NCI-H345 (cell line): ENCODE measurements at places on chromosomes 3 and 15.

GRCh38 chr3:107818025-107818424 is 272.8 kb downstream of the CD47 start:
- no peak for DNase-seq

DNA sequence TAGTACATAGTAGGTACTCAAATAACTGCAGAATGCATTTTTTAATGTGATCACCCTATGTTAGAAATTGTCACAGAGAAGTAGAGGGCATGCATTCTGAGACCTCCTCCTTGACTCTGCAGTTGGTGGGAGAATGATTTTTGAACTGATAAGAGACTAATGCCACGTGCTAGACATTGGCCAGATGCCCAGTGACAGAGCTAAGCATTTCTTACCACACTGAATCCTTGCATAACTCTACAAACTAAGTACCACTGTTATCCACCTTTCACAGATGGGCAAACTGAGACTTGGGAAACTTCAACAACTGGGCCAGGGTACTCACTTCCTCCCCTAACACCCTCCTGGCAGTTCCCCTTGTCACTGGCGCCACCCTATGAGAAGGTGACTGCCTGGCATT is 33.5 kb upstream of the SPATA12 start:
- DNase-seq = no peak

DNA sequence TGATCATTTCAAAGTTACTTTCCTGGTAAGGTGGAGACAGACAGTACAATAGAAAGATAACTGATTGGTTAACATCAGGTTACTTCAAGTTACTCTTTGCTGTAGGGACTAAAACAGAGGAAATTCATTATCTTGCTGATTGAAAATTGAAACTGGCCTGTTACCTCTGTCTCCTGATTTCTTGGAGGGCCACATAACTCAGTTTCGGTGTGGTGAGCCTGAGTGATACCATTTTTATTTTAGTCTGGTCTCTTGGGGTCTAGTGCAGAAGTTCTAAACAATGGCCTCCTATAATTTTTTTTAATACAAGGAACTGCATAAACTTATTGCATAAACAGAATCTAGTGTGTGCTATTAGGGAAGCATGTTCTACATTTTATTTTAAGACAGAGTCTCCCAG is 1.2 kb upstream of the ICE2 start:
- no peak for DNase-seq

GRCh38 chr3:16343101-16343500 is 78.1 kb downstream of the OXNAD1 start:
- no peak for DNase-seq

GRCh38 chr3:185056908-185057307 is 96.0 kb downstream of the C3orf70 start:
- DNase-seq = no peak

DNA sequence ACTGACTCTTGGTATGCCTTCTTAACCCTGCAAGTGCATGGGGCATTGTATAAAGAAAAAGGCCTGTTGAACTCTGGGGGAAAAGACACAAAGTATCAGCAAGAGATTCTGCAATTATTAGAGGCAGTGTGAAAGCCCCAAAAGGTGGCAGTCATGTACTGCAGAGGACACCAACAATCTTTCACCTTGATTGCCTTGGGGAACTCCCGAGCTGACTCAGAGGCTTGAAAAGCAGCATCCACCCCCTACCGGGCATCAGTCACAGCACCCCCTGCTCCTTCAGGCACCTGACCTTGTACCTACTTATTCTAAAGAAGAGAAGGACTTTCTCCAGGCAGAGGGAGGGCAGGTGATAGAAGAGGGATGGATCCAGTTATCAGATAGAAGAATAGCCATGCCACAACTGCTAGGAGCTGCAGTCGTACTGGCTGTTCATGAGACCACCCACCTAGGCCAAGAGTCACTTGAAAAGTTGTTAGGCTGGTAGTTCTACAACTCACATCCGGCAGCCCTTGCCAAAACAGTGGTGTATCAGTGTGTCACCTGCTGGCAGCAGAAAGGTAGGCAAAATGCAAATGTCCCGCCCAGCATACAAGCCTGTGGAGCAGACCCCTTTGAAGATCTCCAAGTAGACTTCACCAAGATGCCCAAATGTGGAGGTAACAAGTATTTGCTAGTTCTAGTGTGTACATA is 241.6 kb upstream of the CNTN6 start:
- no peak for DNase-seq

DNA sequence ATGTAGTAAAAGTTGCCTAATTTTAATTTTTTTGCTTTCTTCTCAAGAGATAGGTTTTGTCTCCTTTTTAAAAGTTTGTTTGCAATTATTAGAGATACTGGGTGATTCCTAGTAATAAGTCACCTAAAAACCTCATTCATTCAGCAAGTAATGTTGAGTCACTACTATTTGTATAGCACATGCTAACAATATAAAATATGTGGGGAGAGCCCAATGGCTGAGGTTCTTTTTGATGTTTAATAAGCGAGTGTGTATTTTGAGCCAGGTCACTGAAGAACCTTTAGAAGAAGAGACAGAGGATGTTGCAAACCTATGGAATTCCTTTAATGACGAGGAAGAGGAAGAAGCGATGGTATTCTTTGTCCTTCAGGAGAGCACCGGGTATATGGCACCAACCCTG is 123.7 kb upstream of the CHRM5 start:
- no peak for DNase-seq

DNA sequence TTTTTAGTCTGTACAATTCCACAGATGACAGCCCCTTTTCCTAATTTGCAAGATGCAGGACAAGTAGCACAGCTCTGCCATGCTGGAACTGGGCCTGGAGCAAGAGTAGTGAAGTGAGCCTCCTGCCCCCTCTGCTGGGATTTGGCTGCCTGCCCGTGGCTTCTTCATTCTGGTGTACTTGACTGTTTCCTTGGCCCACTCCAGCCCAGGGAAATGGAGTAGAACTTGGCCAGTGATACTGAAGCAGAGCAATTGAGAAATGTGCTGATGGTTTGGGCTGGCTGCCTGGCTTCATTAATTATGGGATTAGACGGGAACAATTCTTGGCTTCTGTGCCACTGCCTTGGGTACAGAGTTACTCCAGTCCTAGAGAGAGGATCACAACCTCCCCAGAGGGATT is 2.8 kb downstream of the GPD1L start:
- peak; percentile 51 for DNase-seq

DNA sequence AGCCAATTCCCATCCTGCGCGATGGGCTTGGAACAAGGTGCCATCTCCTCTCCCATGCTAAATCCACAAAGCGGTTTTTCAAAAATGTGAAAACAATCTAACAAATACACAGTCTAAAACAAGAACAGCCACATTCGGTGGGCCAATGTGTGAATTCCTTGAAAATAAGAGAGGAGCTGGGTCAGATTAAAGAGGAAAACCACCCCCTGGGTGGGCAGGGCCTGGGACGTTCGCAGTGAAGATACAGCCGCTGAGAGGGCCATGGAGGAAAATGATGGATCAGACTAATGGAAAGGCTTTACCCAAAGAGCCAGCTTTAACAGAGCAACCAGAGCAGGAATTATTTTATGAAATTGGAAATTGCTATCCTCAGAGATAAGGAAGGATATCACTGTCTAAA is 27.4 kb downstream of the PRR20G start:
- DNase-seq = no peak

DNA sequence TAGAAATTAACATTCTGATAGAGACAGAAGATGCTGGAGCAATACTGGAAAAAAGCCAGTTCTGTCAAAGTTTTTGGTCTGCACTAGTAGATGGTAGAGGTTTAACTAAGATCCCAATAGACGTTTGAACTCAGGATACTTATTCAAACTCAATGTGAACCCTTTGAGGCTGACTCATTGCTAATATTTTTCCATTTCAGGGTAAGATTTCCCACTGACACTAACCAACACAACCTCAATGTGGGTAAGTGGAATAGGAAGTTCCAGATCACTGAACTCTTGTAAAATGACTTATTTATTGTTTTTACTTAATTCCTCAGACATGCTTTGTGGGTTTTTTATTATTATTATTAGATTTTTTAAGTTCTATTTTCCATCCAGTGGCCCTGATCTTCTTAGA is 1024.8 kb downstream of the EPHA3 start:
- DNase-seq = no peak
